SK-N-SH (cell line): ENCODE measurements at places on chromosomes 1 and 21.

- DNase-seq, result peak; percentile 85
These were observed at the start of gene LRRN2 for GRCh38 chr1:204685236-204686006. TSS of gene LRRN2 (minus strand) at chr1:204685738. CDS start at chr1:204619992, 65,746 bp downstream.

DNA sequence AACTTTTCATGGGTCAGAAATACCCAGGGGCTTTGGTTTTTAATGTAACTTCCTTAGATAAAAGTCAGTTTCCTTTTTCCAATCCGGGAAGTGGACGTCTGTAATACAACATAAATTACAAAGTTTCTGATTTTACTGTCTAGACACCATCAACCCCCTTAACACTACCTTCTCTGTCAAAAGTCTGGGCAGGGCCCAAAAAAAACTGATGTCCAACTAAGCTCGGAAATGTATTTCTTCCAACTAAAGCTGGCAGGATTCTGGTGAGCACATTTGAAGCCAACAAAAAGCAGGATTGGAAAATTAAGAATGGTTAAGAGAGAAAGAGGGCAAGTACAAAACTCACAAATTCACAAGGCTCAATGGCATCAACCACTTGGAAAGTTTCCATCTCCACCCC is 24.3 kb downstream of the DDAH1 start:
- no peak for DNase-seq

DNA sequence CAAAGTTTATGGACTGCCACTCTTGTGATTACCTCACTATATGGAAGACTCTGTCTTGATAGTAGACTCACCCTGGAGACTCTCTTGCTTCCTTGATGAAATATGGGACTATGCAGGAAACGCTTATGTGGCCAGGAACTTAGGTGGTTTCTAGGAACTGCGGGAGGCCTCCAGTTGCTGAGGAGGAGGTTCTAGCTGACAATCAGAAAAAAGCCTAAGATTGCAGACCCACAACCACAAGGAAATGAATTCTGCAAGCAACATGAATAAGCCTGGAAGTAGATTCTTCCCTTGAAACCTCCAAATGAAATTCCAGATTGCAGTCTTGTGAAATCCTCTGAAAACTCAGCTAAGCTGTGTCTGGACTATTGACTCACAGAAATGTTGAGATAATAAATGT is 88.9 kb upstream of the COL11A1 start:
- no peak for DNase-seq

DNA sequence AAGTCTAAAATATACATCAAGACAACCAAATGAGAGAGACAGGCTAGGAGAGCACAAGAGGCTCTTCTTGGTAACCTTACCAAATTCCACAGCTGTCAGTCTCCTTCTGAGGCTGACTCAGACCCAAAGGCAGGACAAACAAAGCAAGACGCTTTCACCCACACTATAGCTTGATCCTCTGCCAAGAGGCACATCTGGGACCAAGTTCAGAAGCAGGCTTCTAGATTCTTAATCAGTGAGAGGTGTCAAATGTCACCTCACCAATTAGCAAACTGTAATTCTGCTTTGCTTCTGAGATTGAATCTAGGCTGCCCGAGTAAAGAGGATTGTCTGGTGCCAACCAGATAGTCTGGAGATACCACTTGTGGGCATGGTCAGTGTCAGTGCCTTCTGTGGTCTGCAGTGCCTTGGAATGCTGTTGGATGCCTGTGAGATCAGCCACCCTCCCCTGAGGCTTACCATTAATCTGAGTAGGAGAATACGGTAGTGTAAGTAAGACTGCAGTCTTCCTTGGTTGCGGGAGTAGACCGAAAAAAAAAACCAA is 151.0 kb downstream of the FMN2 start:
- peak; percentile 26 for DNase-seq

DNA sequence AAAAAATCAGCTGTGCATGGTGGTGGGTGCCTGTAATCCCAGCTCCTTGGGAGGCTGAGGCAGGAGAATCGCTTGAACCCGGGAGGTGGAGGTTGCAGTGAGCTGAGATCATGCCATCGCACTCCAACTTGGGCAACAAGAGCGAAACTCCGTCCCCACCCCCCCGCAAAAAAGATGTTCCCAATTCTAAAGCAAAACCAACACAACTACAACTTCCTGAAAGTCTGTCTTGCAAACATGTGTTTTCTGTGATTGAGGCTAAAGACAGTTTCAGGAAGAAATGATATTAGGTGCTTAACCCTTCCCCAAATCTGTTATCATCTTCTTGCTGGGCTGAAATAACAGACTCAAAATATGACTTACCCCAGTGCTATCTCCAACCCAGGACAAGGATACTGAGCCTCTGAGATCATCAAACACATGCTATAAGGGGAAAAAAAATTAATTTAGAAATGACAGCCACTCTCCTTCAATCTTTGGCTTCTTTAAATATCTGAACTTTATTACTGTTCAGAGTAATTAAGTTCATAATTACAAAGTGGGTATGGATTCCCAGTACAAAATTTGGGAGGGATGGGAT is 28.5 kb downstream of the SORT1 start:
- no peak for DNase-seq

- no peak for DNase-seq
These were observed 8.3 kb upstream of the C8B start for GRCh38 chr1:56973923-56974742.

DNA sequence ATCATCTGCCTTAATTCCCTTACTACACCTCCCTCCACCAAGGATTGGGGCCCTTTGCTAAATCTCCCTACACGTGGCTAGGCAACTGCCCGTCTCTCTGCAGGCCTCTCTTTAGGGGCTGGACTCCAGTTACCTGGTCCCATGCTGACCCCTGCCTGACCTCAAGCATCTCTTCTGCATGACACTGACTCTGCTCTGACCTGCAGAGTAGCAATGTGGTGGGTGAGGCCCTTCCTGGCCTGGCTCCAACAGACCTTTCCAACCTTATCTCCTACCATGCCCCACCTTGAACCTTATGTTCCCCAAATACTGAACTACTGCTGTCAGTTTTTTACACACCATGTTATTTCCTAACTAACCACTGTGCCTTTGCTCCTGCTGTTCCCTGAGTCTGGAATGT is 45.9 kb upstream of the EPS15 start:
- no peak for DNase-seq

GRCh38 chr1:90502696-90503095 is 214.4 kb downstream of the BARHL2 start:
- no peak for DNase-seq

DNA sequence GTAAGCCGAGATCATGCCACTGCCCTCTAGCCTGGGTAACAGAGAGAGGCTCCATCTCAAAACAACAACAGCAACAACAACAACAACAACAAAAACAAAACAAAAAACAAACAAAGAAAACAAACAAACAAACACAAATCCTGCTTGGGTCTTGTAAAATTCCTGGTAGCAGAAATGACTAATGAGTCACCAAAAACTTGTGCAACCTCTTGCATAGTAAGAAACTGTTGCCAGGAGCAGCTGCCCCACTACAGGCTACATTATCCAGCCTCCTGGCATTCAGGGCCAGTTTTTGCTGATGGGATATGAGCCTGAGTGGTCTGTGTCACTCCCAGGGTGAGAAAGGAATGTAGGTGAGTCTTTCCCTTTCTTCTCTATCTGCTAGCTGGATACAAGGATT is 245.4 kb downstream of the TNR start:
- DNase-seq, result no peak

DNA sequence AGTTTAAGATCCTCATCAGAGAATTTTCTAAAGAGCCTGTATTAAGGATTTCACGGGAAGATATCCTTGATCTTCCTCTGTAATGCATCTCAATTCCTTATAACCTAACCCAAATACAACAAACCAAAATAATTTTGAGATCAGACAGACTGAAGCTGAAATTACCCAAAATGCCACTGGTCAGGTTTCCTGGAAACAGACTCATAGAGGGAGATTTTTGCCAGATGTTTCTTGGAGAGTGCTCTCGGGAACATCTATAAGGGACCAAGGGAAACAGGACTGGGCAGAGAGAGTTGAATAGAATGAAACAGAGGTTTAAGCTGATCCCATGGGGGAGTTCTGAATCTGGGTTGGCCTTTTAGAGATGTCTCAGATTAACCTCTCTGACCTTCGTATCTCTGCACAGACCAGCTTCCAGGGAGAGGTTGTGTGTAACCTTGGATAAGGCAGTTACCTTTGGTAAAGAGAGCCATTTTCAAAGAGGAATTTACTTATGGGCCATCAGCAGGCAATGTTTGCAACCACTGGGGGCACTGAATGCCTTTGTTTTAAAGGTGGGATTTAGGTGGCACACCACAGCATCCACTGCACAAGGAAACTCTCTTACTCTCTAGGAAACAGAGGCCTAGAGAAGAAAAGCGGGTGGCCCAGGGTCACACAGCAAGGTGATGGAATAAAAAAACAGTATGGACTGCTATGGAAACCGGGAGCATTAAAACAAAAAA is 130.8 kb upstream of the SGIP1 start:
- no peak for DNase-seq

DNA sequence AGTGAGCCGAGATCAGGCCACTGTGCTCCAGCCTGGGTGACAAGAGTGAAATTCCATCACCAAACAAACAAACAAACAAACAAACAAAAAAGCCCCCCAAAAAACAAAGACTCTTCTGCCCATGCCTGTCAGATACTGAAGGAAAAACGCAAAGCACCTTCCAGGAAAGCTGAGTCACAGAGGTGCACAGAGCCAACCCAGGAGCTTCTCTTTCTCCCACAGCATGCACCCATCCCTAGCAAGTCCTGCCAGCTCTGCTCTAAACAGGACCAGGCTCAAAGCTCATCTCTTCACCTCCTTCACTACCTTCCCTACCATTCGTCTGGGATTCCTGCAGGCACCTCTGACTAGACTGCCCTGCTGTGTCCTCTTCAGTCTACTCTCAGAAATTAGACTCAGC is 46.5 kb downstream of the ETS2 start:
- DNase-seq, result no peak

- DNase-seq, result no peak
These were observed 31.3 kb downstream of the INKA2 start for GRCh38 chr1:111707906-111708305.

DNA sequence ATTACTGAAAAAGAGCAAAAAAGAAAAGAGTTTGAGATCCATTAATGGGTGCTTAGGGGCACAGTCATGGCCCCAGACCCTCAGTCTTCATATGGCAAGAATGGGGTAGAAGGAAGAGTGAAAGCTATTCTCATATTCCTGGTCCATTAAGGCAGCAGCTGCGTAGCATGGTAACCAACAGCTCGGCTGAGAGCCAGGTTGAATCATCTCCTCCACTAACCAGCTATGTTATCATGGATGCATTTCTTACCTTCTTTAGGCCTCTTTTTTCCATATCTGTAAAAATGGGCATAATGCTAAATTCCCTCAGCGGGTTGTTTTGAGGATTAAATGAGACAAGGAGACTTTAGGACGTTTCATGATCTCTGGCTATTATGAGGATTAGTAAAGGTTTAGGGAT is 15.0 kb upstream of the SARS1 start:
- DNase-seq, result no peak

- DNase-seq, result no peak
These were observed 18.0 kb upstream of the BCAR3 start for GRCh38 chr1:93699503-93700168.

DNA sequence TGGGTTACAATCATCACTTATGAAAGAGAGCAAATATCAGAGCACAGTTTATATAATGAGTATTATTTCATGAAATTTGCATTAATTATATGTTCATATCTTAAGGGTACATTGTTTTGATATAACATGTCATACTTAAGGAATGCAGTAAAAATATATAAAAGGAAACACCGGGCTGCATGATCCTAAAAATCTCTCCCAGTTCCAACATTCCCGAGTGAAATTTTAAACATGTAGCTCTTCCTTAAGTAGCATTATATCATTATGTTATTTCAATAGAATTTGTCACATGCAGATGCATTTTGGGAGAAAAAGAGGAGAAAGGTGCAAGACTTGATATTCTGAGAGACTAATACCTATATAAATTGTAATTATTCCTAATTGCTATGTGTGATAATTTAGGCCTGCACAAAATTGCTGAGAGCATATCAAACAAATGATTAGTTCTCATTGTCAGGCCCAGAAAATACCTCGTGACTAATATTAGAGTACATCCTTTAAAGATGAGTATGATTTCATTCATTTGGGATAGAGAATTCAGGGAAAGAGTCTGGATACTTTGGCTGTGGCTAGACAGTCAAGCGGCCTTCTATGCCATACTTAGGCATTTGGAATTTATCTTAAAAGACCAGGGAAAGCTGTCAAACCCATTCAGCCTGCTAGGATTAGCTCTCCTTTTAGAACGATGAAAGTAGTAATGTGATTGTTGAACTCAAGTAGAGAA is 86.8 kb downstream of the ADGRL2 start:
- DNase-seq, result no peak

GRCh38 chr21:39161064-39161463 is 22.2 kb downstream of the PSMG1 start:
- no peak for DNase-seq

DNA sequence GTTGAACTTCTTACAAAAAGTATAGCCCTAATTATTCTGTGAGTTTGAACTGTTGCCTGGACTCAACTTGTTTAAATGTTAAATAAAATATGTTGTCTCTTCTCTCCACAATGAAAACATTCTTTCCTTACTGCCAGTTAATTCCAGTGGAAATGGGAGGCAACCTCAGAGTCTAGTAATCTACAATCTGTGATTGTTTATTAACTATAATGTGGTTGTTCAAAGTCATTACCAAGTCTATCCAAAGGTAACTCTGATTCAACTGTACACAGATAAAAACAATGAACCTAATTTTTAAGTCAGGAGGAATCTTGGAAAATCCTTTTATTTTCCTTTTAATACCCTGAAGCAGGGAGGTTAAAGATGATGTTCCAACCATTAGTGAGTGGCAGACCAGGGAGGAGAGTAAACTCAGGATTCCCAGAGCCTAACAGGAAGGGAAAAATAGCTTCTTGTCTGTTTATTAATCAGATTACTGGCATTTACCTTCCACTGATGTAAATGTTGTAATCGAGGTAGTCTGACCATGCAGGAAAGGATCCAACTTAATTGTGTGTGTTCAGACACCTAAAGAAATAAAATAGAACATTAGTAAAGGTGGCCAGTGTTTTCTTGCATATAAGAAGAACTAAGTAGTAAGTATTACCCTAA is 57.1 kb upstream of the TBX15 start:
- no peak for DNase-seq
